ENCODE measurements at places on chromosomes 7 and 10. TPM values are rescaled to one million over a fixed set of nuclear protein-coding genes. Genes with fewer than 3 reads are reported as not detected.

RELN gene
- total RNA-seq = 0.33 TPM

FXYD4 gene
- not detected for total RNA-seq

NMT2 gene
- total RNA-seq = 21.0 TPM

SPDYE2B gene
- total RNA-seq = not detected

BAMBI gene
- 4.6 TPM for total RNA-seq

FKBP9 gene
- total RNA-seq = 274 TPM

NRG3 gene
- not detected for total RNA-seq

SUN3 gene
- not detected for total RNA-seq

BLOC1S2 gene
- total RNA-seq = 88.8 TPM

MYO1G gene
- under 0.01 TPM for total RNA-seq

PDE1C gene
- 27.6 TPM for total RNA-seq

AOC1 gene
- not detected for total RNA-seq

TBXAS1 gene
- total RNA-seq = 2.1 TPM

HYCC1 gene
- 197 TPM for total RNA-seq

SEC24C gene
- 58.0 TPM for total RNA-seq

THSD7A gene
- 0.83 TPM for total RNA-seq

ETV1 gene
- 26.4 TPM for total RNA-seq

FIGNL1 gene
- total RNA-seq = 5.9 TPM

SSC4D gene
- 0.33 TPM for total RNA-seq

LRRC18 gene
- total RNA-seq = 0.66 TPM

MYL7 gene
- not detected for total RNA-seq
